ENCODE measurements at places on chromosomes 11 and 22.

DNA sequence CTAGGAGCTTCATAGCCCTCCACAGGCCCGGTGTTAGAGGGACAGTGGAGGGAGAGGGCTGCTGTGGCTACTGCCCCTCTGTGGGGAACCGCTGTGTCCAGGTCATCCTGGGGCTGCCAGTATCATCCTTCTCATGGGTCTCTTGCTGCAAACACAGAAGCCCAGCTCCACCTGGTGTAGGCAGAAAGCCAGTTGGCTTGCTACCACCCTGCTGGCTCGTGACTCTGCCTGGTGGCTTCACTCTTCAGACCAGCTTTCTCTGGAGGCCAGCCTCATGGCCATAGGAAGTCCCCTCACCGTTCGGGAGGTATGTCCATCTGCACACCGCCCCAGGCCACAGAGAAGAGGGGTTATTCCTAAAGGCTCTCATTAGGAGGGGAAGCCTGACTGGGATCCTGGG, 19.4 kb upstream of the SUSD2 start:
- no peak for DNase-seq

- DNase-seq = no peak
Measured at GRCh38 chr22:31932863-31933262, 11.5 kb upstream of the YWHAH start.

DNA sequence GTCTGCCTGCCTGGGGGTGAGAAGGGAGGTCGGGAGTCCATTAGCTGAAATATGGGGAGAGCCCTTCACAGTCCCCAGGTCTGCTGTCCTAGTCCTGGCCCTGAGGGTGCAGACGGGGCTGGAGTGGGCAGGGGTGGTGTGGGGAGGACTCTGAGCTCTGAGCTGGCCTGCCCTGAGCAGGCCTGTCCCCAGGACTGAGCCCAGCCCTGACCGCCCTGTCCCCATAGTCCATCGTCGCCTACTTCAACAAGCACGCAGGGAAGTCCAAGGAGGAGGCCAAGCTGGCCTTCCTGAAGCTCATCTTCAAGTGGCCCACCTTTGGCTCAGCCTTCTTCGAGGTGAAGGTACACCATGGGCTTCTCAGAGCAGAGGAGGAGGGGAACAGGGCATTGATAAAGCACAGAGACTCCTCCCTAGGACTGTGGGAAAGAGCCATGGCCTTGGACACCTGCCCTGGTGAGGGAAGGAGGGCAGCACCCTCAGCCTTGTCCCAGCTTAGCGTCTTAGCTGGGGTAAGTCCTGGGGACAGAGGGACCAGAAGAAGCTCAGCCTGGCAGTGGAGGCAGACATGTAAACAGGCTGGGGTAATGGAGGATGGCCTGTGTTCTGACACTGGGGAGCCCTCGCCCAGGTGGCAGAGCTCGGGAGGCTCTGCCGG, 83.7 kb downstream of the MYO7A start:
- DNase-seq = no peak

DNA sequence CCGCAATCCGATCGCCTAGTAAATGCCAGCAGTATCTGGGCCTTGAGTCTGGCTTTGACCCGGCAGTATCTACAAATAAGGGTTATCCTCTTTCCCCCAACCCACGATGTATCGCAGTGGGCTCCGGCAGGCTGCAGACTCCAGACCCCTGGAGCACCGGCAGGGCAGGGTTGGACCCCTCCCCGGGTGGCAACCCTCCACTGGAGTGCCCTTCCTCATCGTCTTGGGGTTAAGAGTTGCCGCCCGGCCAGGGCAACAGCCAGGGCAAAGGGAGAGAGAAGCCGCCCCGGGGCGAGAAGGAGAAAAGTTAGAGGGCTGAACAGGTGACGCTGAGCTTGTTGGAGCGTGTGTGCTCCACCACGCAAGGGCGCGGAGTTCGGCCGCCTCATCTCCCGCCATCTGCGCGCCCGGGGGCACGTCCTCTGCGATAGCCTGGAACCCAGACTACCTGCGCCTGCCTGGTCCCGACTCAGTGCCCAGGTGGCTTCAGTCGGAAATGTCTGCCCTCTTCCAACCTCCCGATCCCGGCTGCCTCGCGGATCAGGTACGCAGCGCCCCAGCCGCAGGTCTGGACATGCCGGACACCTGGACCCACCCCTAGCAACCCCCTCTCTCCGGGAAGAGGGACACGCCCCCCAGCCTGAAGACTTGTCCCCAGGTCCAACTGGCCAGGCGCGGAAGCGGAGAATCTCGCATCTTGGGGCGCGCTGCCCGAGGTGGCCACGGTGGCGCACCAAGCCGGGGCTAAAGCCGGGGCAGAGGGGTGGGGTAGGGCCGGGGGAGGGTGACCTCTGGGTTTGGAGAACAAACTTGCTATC, 1.2 kb downstream of the DSCAML1 start:
- no peak for DNase-seq

DNA sequence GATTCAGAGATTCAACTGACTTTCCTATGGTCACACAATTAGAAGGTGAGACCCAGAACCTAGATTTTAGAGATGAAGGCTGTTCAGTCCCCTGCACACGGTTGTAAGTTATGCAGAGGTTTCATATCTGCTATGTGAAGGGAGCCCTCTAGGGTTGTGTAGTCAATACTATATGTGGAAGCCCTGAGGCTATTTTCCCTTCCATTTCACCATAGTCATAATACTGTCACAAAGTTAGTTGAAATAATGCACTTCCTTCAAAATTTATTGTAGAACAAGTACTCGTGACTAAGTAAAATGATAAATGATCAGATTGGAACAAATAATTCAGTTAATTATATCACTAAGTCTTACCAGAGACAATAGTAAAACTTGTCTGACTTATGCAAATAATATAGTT, 48.8 kb downstream of the ENDOD1 start:
- no peak for DNase-seq

DNA sequence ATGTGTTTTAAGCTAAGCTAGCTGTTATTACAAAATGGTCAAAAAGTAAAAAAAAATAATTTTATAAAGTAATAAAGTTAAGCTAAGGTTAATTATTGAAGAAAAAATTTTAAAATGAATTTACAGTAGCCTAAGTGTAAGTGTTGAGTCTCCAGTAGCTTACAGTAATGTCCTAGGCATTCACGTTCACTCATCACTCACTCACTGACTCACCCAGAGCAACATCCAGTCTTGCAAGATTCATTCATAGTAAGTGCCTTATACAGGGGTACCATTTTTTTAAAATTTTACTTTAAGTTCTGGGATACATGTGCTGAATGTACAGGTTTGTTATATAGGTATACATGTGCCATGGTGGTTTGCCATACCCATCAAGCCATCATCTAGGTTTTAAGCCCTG, 11.6 kb upstream of the OOSP4B start:
- no peak for DNase-seq

- DNase-seq = no peak
Measured at GRCh38 chr11:66071381-66071801, 1.3 kb downstream of the PACS1 start.

GRCh38 chr11:122439866-122440810, 215.4 kb upstream of the UBASH3B start:
- DNase-seq = no peak

DNA sequence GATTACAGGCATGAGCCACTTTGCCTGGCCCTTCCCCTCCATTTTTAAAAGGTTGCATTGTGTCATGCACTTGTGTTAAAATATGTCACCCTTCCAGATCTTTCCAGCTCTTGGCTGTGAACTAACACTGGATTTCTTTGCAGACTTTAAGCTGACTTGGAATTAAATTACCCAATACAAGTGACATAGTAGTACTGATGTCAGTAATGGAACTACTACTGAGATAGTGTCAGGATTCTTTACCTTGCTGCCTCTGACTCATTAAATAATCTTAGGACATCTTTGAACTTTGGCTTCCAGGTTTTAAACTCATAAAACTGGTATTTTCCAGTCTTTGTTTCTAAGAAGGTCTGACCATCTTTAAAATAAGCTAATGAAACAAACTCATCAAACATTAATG, 51.8 kb upstream of the OR4B1 start:
- no peak for DNase-seq

GRCh38 chr22:24327832-24328231, 57.2 kb downstream of the SPECC1L start:
- DNase-seq = no peak

DNA sequence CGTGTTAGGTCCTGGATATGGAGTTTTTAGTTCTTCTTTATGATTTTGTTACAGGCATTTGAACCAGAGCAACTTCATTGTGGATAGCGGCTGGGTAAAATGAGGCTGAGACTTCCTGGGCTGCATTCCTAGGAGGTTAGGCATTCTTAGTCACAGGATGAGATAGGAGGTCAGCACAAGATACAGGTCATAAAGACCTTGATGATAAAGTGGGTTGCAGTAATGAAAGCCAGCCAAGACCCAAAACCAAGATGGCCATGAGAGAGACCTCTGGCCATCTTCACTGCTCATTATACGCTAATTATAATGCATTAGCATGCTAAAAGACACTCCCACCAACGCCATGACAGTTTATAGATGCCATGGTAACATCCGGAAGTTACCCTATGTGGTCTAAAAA, 23.4 kb upstream of the CLMP start:
- no peak for DNase-seq

DNA sequence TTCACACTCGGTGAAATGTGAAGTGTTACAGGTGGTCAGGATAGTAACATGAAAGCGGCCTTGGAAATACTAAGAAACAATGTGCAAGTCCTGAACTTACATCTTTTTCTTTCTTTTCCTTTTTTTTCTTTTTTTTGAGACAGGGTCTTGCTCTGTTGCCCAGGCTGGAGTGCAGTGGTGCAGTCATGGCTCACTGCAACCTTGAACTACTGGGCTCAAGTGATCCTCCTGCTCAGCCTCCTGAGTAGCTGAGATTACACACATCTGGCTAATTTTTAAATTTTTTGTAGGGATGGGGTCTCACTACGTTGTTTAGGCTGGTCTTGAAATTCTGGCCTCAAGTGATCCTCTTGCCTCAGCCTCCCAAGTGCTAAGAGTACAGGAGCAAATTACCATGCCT, 252.6 kb downstream of the SWAP70 start:
- no peak for DNase-seq

DNA sequence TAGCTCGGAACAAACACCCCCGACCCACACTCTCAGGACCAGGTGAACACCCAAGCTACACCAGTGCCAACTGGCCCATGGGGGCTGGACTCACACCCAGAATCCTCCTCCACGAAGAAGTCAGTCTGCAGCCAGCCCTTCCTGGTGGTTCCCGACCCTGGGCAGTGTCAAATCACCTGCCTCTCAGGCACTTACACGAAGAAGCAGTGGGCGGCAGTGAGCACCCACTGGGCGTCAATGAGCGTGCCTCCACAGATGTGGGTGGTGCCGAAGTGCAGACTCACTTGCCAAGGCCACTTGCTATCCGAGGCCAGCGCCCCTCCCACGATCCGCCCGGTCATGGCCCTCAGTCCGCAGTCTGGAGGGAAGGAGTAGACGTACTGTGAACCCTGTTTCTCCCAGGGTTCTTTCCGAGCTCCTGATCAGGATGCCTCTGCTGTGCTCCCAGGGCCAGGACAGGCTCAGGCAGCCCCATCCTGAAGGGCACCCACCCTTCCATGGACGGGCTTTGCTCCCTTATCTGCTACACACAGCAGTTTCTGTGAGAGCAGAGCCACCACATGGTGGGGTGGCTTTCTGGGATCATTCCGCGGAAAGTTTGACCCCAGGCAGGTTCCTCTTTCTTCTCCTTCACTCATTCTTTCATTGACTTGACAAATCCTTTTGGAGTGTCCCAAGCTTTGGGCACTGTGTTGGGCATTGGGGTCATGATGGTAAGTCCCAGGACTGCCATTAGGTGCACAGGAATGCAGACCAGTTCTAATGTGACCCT, 19.4 kb downstream of the TMPRSS13 start:
- no peak for DNase-seq

- DNase-seq = no peak
Measured at GRCh38 chr11:88341522-88342251, 4.2 kb upstream of the CTSC start.

- DNase-seq = no peak
Measured at GRCh38 chr11:69388661-69389060, 92.8 kb upstream of the LINC01488 start.

DNA sequence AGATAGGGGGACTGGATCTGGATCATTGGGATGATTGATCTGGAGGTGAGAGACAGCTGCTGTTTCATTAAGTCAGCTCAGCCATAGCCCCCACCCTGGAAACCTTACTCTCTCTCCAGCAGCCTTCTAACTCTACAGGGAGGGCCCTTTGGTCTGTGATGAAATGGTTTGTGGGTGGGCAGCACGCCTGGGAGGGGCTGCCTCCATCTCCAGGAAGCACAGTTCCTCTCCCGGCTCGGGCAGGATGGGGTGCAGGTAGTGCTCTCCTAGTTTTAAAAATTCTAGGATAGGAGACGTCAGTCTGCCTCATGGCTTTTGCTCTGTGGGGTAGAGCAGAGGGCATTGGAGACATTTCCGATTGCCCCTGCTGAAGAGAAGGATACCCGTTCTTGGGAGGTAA, 89.7 kb downstream of the CEP164 start:
- no peak for DNase-seq

- no peak for DNase-seq
Measured at GRCh38 chr11:60985991-60986915, 14.8 kb downstream of the CD6 start.

DNA sequence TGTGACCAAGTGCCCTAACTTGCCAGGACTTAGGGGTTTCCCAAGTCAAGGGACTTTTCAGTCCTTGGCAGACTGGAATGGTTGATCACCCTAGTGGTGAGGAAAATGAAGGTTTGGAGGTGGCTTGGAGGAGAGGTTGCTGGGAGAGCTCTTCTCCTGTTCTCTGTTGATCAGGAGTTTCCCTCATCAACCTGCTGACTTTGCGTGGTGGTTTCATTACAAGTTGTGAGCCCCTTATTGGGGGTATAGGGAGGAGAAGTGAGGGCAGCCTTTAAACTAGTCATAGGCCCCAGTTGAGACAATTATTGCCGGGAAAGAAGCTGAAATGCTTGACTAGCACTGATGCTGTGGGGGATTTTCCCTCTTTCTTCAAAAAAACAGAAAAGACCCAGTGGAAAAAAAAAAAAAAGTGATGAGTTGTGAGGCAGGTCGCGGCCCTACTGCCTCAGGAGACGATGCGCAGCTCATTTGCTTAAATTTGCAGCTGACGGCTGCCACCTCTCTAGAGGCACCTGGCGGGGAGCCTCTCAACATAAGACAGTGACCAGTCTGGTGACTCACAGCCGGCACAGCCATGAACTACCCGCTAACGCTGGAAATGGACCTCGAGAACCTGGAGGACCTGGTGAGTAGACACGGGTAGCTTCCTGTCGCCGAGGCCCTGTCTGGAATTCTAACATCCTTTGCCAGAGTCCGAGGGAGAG, at the start of gene CXCR5:
Gene CXCR5, plus strand, starts transcription at position 525 of the 704 bp plus-strand sequence. Its CDS starts 50 bp downstream, at position 575.
- no peak for DNase-seq

GRCh38 chr11:122863704-122864326, 18.7 kb upstream of the JHY start:
- peak; percentile 6 for DNase-seq

- DNase-seq = no peak
Measured at GRCh38 chr11:125621995-125622394, 3.0 kb upstream of the CHEK1 start.

- DNase-seq = no peak
Measured at GRCh38 chr11:132158091-132158490, 787.7 kb downstream of the NTM start.

DNA sequence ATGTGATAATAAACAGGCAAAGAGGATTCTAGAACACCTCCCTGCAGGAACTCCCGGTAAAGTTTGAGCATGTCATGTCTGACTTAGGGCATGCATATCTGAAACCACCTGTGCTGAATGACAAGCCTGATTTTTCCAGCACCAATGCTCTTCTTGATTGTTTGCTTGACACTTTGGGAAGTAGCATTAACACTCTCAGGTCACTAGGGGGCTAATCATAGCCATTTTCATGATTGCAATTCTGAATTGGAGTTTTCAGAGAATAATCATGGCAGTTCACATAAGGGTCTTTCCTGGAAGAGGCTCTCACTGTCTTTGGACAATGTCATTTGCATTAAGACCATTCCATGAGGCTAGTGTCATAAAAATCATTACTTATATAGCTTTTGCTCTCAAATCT, 234.4 kb upstream of the MTNR1B start:
- no peak for DNase-seq
